Upper lobe of left lung (tissue), 6 donors: ENCODE measurements at places on chromosomes 7 and 10. TPM values are rescaled to one million over a fixed set of nuclear protein-coding genes. Genes with fewer than 3 reads are reported as not detected.

ASAH2 gene
- total RNA-seq = 0.61 TPM

GPRIN2 gene
- 80.9 TPM for total RNA-seq

TAS2R3 gene
- 2.7 TPM for total RNA-seq

ARMC10 gene
- 29.2 TPM for total RNA-seq

MYO1G gene
- 31.5 TPM for total RNA-seq

VWA2 gene
- 12.2 TPM for total RNA-seq

ACHE gene
- total RNA-seq = 2.9 TPM

EGFR gene
- 66.3 TPM for total RNA-seq

CCL26 gene
- 0.71 TPM for total RNA-seq

TFPI2 gene
- 2.6 TPM for total RNA-seq

MYL7 gene
- total RNA-seq = not detected

PLXNA4 gene
- 2.0 TPM for total RNA-seq

NUTM2E gene
- not detected for total RNA-seq

CPA1 gene
- not detected for total RNA-seq

VPS37D gene
- 4.3 TPM for total RNA-seq

CPN1 gene
- not detected for total RNA-seq

DNA sequence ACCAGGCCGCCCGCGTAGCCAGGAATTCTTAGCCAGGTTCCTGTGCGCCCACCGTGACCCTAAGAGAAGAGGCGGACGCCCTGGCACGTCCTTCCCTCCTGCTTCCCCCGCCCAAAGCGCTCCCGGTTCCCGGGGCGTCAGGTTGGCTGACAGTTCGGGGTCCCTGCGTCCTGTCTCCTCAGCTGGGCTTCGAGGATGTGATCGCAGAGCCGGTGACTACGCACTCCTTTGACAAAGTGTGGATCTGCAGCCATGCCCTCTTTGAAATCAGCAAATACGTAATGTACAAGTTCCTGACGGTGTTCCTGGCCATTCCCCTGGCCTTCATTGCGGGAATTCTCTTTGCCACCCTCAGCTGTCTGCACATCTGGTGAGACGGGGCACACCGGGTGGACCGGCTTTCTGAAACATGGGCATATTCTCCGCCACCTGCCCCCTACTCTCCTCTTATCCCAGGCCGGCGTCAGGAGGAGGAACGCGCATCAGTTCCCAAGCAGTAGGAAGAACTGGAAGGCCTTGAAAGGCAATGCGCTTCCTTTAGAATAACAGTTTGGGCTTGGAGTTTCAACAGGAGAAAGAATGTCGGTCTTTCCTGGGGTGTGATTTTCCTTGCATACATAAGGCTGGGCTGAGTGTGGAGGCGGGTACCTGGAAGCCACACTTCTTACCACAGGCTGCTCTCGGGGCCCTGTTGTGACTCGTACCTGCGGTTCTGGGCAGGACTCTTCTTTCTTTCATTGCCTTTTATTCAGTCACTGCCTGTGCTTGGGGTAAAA lies 728 bp downstream of the CAV2 start:
- no peak for DNase-seq

GRCh38 chr7:92769394-92769699 lies 67.0 kb downstream of the CDK6 start:
- no peak for DNase-seq

GRCh38 chr7:51927738-51928137 lies 611.1 kb upstream of the COBL start:
- DNase-seq = no peak

DNA sequence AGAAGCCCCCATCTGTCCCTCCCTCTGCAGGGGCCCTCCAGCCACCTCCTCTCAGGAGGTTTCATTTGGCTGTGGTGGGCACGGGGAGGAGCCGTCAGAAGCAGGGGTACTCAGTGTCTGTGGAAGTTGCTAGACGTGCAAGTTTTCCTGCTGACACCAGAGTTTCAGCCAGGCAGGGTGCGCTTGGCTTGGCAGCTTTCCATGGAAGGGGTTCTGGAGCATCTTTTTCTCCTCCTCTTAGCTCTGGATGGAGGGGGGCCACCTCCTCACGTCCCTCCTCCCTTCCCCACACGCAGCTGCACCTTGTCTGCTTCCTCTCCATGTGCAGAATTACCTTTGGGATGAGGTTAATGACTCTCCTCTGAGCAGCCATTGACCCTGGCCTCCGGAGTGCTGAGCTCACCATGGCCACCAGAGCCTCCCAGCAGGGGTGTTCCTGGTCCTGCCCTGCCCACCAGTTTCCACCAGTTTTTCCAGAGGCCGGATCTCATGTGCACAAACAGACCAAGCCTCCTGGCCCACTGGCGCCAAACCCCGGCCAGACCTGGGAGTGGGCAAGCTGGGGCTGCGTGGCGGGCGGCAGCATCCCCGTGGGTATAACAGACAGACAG lies 579.8 kb upstream of the FOXK1 start:
- DNase-seq = peak; percentile 69

GRCh38 chr10:117004227-117005025 lies 561 bp downstream of the SHTN1 start:
- DNase-seq = peak; percentile 79

GRCh38 chr10:49798275-49798674 lies 36.2 kb upstream of the OGDHL start:
- DNase-seq = no peak

- DNase-seq = peak; percentile 50
Measured at GRCh38 chr7:29189743-29190201, 4.8 kb upstream of the CHN2 start.

GRCh38 chr10:125521721-125522680 lies 161.0 kb downstream of the TEX36 start:
- no peak for DNase-seq

GRCh38 chr10:14519785-14520184 lies 189.1 kb upstream of the FRMD4A start:
- no peak for DNase-seq

DNA sequence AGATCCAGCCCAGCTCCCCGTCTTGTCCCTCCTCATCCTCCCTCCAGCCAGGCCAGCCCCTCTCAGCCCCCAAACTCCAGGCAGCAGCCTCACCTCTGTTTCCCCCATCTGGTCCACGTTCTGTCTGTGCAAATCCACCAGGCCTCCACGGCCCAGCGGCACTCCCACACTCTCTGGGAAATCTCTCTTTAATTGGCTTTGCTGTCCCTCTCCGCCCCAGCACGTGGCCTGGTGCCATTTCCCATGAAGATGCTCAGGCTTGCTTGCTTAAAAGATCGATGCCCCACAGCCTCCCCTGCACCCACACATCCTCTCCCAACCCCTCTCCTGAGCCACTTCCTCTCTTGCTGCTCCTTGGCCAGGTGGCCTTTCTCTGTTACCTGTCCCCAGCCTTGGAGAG lies 39.3 kb downstream of the PRF1 start:
- DNase-seq = no peak

GRCh38 chr7:37483627-37484026 lies 35.0 kb upstream of the ELMO1 start:
- DNase-seq = no peak

GRCh38 chr10:5559642-5560141 lies 34.9 kb downstream of the CALML3 start:
- no peak for DNase-seq

- DNase-seq = no peak
Measured at GRCh38 chr10:46541735-46542566, 14.5 kb downstream of the GPRIN2 start.

DNA sequence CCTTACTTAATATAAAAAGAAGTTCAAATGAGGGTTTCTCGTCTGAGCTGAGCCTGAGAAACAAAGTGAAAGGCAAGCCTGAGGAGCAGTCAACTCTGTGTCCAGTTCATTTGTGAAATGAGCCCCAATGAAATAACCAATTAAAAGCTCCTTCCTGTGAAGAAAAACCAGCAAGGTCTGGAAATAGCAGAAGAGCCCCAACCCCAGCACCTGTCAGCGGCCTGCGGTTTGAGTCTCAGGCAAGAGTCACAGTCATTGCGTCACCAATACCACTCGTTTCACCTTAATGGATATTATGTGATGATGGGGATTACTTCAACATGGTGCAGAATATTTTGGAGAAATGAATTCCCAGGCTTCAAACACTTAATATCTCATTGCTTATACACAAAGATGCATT lies 211.3 kb upstream of the DPP6 start:
- DNase-seq = no peak

DNA sequence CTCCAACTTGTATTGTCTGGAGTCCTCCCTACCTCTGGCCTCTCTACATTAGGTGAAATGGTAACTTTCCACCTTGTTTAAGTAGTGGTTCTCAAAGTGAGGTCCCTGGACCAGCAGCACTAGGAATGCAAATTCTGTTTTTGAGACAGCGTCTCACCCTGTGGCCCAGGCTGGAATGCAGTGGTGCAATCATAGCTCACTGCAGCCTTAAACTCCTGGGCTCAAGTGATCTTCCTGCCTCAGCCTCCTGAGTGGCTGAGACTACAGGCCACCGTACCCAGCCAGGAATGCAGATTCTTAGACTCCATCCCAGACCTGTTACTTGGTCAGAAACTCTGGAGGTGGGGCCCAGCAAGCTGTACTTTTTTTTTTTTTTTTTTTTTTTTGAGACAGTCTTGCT lies 6.8 kb upstream of the TBL2 start:
- no peak for DNase-seq

DNA sequence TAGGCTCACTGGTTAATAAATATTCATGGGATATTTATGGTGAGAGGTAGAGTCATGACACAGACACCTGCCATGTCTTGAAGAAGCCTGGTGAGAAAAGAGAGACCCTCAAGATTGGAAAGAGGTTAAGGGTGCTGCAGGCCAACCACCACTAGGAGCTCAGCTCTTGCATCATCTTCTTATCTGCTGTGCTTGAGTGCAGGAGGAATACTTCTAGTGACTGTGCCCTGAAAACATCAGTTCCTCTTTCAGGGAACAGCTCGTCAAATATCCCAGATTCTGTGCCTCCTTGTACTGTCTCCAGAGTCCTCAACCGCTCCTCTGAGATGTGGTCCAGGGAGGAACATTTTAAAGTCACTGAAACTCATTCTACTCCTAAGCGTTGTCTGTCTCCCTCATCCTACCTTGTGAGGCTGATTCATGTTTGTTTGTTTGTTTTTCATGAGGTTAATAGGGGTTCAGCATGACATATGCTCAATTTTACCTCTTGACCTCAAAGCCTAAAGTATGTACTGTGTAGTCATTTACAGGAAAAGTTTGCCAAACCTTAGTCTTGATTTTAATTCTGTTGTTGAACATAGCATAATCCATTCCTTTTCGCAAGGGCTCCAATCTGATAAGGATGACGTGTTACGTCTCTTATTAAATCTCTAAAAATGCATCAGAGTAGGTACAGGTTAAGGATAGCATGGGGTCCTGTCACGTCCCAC lies 293.1 kb downstream of the C7orf25 start:
- DNase-seq = no peak

- no peak for DNase-seq
Measured at GRCh38 chr10:77500754-77501151, 136.9 kb downstream of the KCNMA1 start.

- no peak for DNase-seq
Measured at GRCh38 chr10:70675496-70676161, 3.3 kb downstream of the ADAMTS14 start.

DNA sequence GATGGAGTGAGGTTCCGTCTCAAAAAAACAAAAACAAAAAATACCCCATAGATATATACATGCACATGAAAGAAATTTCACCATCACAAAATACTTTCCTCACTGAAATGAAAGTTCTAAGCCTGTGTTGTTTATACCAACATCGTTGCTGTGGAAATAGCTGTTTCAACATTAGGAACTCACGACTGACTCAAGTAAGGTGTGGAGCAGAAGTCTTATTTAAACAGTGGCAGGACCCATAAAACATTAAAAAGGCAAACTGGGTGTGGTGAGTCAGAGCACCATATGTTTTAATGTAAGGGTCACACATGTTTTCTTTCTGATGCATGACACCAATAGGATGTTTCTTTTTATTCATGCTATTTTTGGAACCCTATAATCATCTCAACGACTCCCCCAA lies 48.3 kb downstream of the BAIAP2L1 start:
- no peak for DNase-seq

GRCh38 chr10:15238555-15239335 lies 70.3 kb upstream of the NMT2 start:
- DNase-seq = no peak

GRCh38 chr7:129126314-129126713 lies 18.2 kb upstream of the TSPAN33 start:
- DNase-seq = peak; percentile 46

GRCh38 chr7:112508404-112508803 lies 27.6 kb downstream of the LSMEM1 start:
- DNase-seq = no peak

- DNase-seq = peak; percentile 85
Measured at GRCh38 chr7:1546274-1546908, 9.6 kb downstream of the TMEM184A start.
